ENCODE measurements at places on chromosomes 12 and 14. TPM values are rescaled to one million over a fixed set of nuclear protein-coding genes. Genes with fewer than 3 reads are reported as not detected.

DNA sequence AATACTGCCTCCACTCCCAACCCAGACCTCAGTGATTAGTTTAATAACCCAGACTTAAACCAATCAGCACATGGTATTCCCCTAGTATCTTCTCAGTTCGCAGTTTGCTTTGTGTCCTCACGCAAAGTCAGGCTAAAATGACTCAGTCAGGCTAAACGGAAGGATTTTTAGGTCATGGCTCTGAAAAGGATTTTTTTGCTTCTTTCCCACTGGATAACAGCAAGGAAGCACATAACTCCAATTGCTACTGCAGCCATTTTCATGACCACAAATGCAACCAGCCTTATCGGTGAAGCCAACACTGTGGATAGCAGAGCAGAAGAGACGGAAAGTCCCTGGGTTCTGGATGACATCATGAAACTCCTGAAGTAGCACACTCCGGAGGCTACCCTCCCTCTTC is 67.7 kb downstream of the ZC3H14 start:
- no peaks in the 10 kb centered on the region for H3K27me3 ChIP-seq
- H3K4me3 ChIP-seq = no peak overlapping the region
- no peaks in the 10 kb centered on the region for H3K36me3 ChIP-seq
- no peaks in the 10 kb centered on the region for H3K4me1 ChIP-seq

Gene MMP17
- total RNA-seq = not detected

Gene RDH12
- total RNA-seq = not detected

DNA sequence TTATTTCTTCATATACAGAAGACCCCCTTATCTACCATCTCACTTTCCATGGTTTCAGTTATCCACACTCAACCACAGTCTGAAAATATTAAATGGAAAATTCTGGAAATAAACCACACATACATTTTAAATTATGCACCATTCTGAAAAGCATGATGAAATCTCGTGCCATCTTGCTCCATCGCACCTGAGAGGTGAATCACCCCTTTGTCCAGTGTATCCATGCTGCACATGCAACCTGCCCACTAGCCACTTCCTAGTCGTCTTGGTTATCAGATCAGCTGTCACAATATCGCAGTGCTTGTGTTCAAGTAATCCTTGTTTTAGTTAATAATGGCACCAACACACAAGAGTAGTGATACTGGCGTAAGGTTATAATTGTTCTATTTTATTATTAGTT is 145.7 kb downstream of the C12orf42 start:
- no peaks in the 10 kb centered on the region for H3K36me3 ChIP-seq
- DNase-seq = no peak
- no peak overlapping the region for H3K4me3 ChIP-seq
- no peaks in the 10 kb centered on the region for H3K27me3 ChIP-seq
- no peak overlapping the region for H3K27ac ChIP-seq

DNA sequence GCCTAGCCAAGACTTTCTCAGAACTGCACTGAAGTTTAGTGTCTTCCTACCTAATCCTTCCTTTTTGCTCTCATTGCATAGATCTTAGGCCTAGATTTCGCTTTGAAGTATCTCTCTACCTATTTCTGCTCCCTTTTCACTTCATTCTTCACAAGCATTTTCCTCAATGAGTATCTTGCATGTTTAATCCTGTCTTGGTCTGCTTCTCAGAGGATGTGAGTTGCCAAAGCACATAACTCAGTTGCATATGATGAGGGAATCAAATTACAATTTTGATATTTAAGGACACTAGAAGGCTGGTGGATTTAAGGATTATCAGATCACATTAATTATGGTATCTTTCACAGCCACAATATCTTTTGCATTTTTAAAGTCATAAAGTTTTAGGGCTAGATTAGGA is 195.5 kb upstream of the DAAM1 start:
- H3K27me3 ChIP-seq = no peaks in the 10 kb centered on the region
- no peak for DNase-seq
- H3K4me3 ChIP-seq = no peak overlapping the region
- H3K4me1 ChIP-seq = no peaks in the 10 kb centered on the region
- no peaks in the 10 kb centered on the region for H3K36me3 ChIP-seq
- no peak overlapping the region for H3K27ac ChIP-seq

DNA sequence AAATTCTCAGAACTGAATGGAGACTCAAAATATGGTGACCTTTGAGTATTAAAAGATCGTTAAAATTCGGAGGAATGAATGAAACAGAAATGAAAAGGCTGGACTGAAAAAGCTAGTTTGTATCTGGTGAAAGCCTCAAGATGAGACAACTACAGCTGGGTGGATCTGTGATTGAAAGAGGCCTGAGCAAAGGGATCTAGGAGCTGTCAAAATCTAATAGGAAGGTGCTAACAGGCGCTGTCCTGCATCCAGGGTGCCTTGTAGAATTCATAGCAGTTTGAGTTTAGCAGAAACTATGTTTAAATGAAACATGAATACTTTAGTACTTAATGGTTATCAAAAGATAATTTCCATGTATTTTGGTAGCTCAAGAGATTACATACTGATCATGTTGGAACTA is 2.3 kb downstream of the YY1 start:
- H3K4me1 ChIP-seq = peaks cover 53% of the 10 kb centered on the region
- DNase-seq = no peak
- H3K4me3 ChIP-seq = peak overlapping the region; percentile 94

DNA sequence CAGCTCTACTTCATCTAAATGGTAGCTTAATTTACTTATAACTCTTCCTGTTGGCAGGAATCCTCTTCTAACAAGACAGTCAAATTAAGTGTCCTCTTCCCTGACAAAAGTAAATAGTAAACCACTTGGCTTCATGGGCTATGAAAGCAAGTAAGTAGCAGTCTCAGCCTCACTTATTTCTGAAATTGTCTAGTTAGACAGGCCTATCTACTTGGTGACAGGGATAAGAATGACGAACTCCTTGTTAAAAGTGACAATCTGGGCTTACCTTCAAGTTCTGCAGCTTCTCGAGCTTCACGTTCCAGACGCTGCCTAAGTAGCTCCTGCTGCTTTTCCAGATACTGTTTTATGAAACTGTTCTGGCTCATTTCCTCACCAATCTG is 4.7 kb downstream of the ACIN1 start:
- H3K27ac ChIP-seq = no peak overlapping the region
- H3K36me3 ChIP-seq = peaks cover 58% of the 10 kb centered on the region
- peaks cover 26% of the 10 kb centered on the region for H3K4me1 ChIP-seq
- no peak for DNase-seq

- no peak for DNase-seq
- H3K36me3 ChIP-seq = no peaks in the 10 kb centered on the region
- H3K27me3 ChIP-seq = no peaks in the 10 kb centered on the region
- H3K4me3 ChIP-seq = no peak overlapping the region
These were observed 462.8 kb downstream of the GXYLT1 start for GRCh38 chr12:41681898-41682297.

GRCh38 chr14:104724407-104724980 is 465 bp downstream of the ADSS1 start:
- H3K27ac ChIP-seq = no peak overlapping the region
- no peak overlapping the region for H3K4me3 ChIP-seq
- DNase-seq = peak; percentile 31

Gene MLF2
- total RNA-seq = 95.4 TPM

Gene MAGOHB
- total RNA-seq = 51.3 TPM

GRCh38 chr12:78470354-78471195 is 394.0 kb upstream of the SYT1 start:
- H3K36me3 ChIP-seq = no peaks in the 10 kb centered on the region
- no peak overlapping the region for H3K27ac ChIP-seq
- no peak overlapping the region for H3K4me3 ChIP-seq

- H3K27me3 ChIP-seq = no peaks in the 10 kb centered on the region
- no peak overlapping the region for H3K4me3 ChIP-seq
- H3K4me1 ChIP-seq = no peaks in the 10 kb centered on the region
- no peaks in the 10 kb centered on the region for H3K36me3 ChIP-seq
These were observed 153.0 kb upstream of the BMP4 start for GRCh38 chr14:54109521-54110120.

DNA sequence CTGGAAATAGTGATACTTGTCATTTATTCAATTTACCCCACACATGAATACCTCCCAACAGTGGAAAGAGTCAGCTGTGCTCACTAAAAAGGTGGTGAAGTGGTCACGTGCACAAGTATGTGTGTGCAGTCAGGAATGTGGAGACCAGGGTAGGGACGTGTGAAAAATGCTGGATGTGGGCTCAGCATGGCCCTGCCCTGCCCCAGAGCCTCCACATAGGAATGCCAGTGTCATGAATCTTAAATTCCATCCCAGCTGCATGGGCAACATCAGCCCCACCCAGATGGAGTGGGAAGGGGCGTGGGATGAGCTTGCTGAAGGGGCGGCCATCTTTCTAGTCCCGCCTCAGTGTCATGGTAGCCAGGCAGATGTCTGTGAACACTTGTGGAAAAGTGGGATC is 87.7 kb downstream of the C12orf75 start:
- peaks cover 5% of the 10 kb centered on the region for H3K27me3 ChIP-seq
- H3K4me3 ChIP-seq = no peak overlapping the region
- no peaks in the 10 kb centered on the region for H3K36me3 ChIP-seq
- no peak overlapping the region for H3K27ac ChIP-seq
- DNase-seq = no peak

DNA sequence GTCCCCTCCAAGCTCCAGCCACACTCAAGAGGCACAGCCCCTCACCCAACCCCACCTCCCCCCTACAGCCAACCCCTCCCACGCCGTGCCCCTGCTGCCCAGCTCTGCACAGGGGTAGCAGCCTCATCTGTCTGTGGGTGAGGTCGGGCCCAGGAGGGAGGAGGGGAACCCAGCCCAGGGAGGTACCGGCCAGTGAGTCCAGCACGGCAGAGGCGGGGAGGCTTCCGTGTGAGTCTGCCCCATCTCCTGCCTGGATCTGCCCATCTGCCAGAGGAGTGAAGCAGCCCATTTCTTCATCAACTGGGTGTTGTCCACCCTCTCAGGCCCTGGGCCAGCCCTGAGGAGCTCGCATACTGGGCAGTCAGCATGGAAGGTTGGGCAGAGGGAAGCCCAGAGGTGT is 54.2 kb downstream of the CCNK start:
- no peaks in the 10 kb centered on the region for H3K27me3 ChIP-seq
- no peaks in the 10 kb centered on the region for H3K4me1 ChIP-seq
- H3K36me3 ChIP-seq = no peaks in the 10 kb centered on the region
- H3K4me3 ChIP-seq = no peak overlapping the region

DNA sequence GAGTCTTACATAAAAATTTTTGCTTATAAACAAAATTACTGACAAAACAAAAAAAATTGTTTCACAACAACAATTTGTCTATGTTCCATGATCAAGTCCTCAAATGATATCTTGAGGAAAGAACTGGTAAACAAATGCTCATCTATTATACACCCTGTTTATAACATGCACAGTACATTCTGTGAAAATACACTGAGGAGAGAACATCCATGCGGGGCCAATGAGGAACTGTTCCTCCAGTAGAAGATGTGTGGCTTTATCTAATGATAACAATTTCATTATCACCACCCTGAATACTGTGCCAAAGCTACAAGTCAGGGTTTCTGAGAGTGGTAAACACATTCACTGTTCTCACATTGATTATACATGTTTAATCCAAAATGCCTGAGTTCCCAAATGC is 10.8 kb downstream of the MLH3 start:
- H3K27ac ChIP-seq = no peak overlapping the region
- no peak overlapping the region for H3K4me3 ChIP-seq
- H3K4me1 ChIP-seq = peaks cover 14% of the 10 kb centered on the region
- peaks cover 15% of the 10 kb centered on the region for H3K36me3 ChIP-seq
- DNase-seq = no peak

- peaks cover 9% of the 10 kb centered on the region for H3K27me3 ChIP-seq
- H3K36me3 ChIP-seq = no peaks in the 10 kb centered on the region
- no peak overlapping the region for H3K4me3 ChIP-seq
- DNase-seq = no peak
These were observed 374.4 kb downstream of the NUAK1 start for GRCh38 chr12:105764216-105764835.

- peaks cover 3% of the 10 kb centered on the region for H3K36me3 ChIP-seq
- H3K27ac ChIP-seq = no peak overlapping the region
- no peak for DNase-seq
- no peak overlapping the region for H3K4me3 ChIP-seq
These were observed 41.2 kb upstream of the MED13L start for GRCh38 chr12:116318576-116319232.

GRCh38 chr12:52313926-52314325 is 7.3 kb downstream of the KRT83 start:
- H3K27me3 ChIP-seq = peaks cover 50% of the 10 kb centered on the region
- H3K4me1 ChIP-seq = peaks cover under 1% of the 10 kb centered on the region
- no peaks in the 10 kb centered on the region for H3K36me3 ChIP-seq
- no peak overlapping the region for H3K4me3 ChIP-seq

Gene RHOJ
- total RNA-seq = not detected

Gene GLI1
- 0.52 TPM for total RNA-seq

Gene RERG
- total RNA-seq = 0.17 TPM

DNA sequence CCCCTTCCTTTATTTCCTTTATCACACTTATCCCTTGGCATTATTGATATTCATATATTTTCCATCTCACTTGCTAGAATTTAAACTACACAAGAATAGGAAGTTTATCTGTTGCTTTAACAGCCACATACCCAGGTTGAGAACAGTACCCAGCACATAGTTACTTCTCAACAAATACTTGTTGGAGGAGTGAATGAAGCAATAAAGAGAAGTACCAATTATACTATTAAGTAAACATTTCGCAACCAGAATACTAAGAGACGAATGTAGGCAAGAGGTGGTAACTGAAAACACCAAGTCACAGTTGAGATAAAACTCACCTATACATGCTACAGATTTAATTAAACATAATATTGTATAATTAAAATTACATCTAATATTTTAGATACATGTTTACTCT is 110.9 kb downstream of the FSCB start:
- H3K27ac ChIP-seq = no peak overlapping the region
- no peak for DNase-seq
- H3K36me3 ChIP-seq = no peaks in the 10 kb centered on the region
- no peak overlapping the region for H3K4me3 ChIP-seq
- H3K4me1 ChIP-seq = no peaks in the 10 kb centered on the region
- H3K27me3 ChIP-seq = no peaks in the 10 kb centered on the region

GRCh38 chr14:100030452-100031153 is 34.6 kb upstream of the EVL start:
- no peaks in the 10 kb centered on the region for H3K27me3 ChIP-seq
- H3K27ac ChIP-seq = no peak overlapping the region
- H3K4me1 ChIP-seq = peaks cover 1% of the 10 kb centered on the region
- DNase-seq = no peak
- no peaks in the 10 kb centered on the region for H3K36me3 ChIP-seq

DNA sequence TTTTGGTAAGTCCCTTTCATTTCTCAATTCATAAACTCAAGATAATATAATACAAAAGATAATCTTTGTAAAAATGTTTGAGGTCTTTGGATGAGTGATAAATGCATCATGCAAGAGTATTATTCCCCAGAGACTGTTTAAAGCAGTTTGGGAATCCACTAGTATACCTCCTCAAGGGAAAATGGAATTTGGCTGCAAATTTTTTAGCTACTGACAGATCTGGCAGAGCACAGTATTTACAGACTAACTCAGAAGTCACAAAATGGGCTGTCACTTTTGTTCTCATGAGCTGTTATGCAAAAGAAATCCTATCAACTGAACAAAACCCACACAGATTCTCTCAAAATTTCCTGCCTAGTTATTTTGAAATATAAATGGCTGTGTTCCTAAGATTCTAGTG is 9.9 kb downstream of the SPIC start:
- no peaks in the 10 kb centered on the region for H3K4me1 ChIP-seq
- H3K36me3 ChIP-seq = no peaks in the 10 kb centered on the region
- no peak overlapping the region for H3K27ac ChIP-seq
- peaks cover 3% of the 10 kb centered on the region for H3K27me3 ChIP-seq
- DNase-seq = no peak

GRCh38 chr14:93115069-93115820 is 480 bp downstream of the ITPK1 start:
- no peaks in the 10 kb centered on the region for H3K36me3 ChIP-seq
- peak overlapping the region; percentile 83 for H3K4me3 ChIP-seq
- H3K27me3 ChIP-seq = no peaks in the 10 kb centered on the region
- peaks cover 41% of the 10 kb centered on the region for H3K4me1 ChIP-seq
- DNase-seq = peak; percentile 83
- H3K27ac ChIP-seq = peak overlapping the region; percentile 36

Gene KERA
- total RNA-seq = not detected
